ENCODE measurements at places on chromosomes 5 and 9.

GRCh38 chr5:157160001-157160400, 6.1 kb downstream of the GARIN3 start:
- no peak for DNase-seq

- no peak for DNase-seq
Observed at GRCh38 chr9:97863314-97863713, 10.3 kb downstream of the FOXE1 start.

GRCh38 chr9:5110867-5111681, 74.4 kb downstream of the INSL6 start:
- no peak for DNase-seq

- no peak for DNase-seq
Observed at GRCh38 chr5:81608976-81609375, 141.9 kb downstream of the SSBP2 start.

GRCh38 chr5:84696651-84697050, 312.0 kb upstream of the EDIL3 start:
- DNase-seq, result no peak

- DNase-seq, result peak; percentile 74
Observed at GRCh38 chr5:66324357-66324756, 180.3 kb downstream of the SREK1 start.

DNA sequence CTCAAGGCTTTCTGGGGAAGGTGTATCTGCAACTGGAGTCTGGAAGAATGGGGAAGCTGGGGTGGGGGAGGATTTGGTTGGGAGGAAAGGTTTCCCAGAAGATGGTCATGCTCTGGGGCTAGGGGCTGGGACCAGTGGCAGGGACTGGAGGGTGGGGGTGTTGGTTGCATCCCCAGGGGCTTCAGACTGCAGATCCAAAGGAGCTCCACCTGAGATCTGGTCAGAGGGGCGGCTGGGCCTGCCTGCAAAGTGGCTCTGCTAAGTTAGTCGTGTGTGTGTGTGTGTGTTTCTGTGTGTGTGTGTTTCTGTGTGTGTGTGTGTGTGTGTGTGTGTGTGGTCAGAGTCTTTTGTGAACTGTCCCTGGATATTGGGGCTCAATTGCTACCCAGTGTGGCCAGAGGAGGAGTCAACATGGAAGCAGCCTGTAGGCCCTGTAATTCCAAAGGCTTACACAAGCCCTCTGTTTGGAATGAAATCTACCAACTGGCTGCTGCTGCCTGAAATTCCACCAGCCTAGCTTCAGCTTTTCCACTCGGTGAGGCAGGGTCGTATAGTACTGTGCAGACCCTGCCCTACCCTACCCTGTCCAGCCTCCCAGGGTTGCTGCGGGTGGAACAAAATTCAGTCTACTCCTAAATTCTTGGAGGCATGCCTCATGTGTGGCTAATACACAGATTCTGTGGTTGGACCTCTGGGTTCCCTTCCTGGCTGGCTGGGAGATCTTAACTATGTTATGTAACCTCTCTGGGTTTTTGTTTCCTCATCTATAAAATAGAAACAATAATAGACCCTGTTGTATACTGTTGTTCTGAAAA, 12.5 kb upstream of the SYNPO start:
- DNase-seq, result no peak

- DNase-seq, result no peak
Observed at GRCh38 chr5:97554977-97555643, 372.1 kb upstream of the RIOK2 start.

DNA sequence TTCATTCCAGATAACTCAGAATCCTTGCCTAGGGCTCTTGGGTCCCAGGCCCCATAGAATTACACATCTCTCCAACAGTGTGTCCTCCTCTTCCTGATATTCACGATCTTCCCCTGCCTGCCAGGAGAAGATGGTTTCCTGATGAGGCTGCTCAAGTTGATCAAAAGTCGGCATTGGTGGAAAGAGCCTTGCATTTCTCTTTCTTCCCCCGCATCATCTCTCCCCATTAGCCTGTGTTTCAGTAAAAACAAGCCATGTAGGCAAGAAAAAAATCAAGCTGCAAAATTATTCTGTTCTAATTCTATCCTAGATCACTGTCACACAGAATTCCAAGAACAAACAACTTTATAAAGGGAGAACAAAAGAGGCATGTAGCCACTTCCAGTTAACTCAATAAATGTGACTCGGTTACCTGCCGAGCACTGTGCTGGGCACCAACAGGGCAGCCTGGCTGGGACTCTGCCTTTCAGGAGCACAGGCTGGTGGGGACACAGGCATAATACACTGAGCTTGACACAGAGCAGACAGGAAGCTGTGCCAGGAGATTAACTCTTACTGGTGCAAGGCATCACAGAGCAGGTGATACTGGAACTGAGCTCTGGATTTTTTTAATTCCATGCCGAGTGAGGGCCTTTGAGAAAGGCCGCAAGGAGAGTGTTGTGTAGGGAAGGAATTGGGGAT, 25.6 kb downstream of the TMOD1 start:
- DNase-seq, result no peak

GRCh38 chr5:148666353-148666752, 12.0 kb upstream of the HTR4 start:
- no peak for DNase-seq

- no peak for DNase-seq
Observed at GRCh38 chr9:114226246-114227055, 71.1 kb downstream of the COL27A1 start.

GRCh38 chr5:146878476-146879172, at the start of gene PPP2R2B:
TSS of gene PPP2R2B (minus strand) at chr5:146878757.
- peak; percentile 42 for DNase-seq

GRCh38 chr5:132180134-132180745, 47.4 kb downstream of the P4HA2 start:
- no peak for DNase-seq

DNA sequence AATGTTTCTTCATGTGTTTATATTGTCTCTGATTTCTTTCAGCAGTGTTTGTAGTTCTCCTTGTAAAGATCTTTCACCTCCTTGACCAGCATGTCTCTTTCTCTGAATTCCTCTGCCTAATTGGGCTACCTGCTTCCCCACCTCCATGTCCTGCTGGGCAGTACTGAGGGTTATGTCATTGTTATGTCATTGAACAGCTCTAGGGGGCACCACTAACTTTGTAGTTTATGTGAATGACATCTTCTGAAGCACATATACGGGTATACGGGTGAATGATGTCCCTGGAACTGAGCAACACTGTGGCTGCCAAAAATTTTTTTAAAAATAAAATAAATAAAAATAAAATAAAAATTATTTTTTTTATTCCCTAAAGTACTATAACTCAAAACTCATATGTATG, 16.9 kb upstream of the SNCAIP start:
- no peak for DNase-seq

DNA sequence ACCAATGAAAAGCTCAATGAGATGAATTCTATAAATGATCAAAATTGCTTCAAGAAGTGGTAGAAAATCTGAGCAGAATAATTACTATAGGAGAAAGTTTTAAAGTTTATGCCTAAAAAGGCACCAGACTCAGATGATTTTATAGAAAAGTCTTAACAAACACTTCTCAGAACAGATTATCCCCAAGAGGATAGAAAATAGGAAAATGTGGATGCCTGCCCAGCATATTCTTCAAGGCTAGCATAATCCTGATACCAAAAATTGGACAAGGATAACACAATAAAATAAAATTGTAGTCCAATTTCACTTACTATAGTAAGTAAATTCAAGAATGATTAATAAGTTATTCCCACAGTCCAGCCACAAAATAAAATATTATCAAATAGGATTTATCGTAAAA, 397.0 kb downstream of the NR2F1-AS1 start:
- no peak for DNase-seq

GRCh38 chr5:127092690-127093089, 19.4 kb upstream of the C5orf63 start:
- DNase-seq, result peak; percentile 4

GRCh38 chr9:18692268-18692667, 218.3 kb downstream of the ADAMTSL1 start:
- no peak for DNase-seq

- DNase-seq, result no peak
Observed at GRCh38 chr9:129343424-129344375, 165.6 kb upstream of the IER5L start.

- DNase-seq, result no peak
Observed at GRCh38 chr9:126157423-126157822, 169.2 kb upstream of the MVB12B start.

GRCh38 chr9:81305561-81306182, 383.7 kb downstream of the TLE1 start:
- DNase-seq, result no peak

- DNase-seq, result no peak
Observed at GRCh38 chr9:129704807-129705206, 39.4 kb downstream of the PRRX2 start.

- no peak for DNase-seq
Observed at GRCh38 chr5:112929336-112930081, 7.5 kb upstream of the REEP5 start.

DNA sequence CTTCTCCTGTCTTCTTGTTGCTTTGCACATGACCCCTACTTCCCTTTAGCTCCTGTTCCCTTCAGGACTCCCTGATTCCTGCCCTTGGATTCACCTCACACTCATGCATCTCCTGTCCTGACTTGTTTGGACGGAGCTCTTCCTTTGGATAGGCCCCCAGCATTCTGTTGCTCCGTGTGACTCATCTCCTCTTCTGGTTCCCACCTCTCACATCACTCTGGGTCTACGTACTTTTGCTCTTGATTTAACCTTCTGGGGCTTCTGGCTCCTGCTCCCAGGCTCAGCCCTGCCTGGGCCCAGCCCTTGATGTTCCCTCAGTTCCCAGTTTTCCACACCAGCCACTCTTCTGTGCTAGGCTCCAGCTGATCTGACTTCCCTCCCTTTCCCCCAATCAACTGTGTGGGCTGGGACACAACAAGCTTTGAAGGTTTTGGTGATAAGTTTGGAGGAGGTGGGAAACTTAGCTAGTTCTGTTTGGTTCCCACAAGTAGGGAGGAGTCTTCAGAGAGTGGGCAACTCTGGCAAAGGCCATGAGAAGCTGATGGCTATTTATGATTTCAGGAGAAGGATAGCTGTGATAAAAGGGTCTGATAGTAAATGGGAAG, 331.5 kb downstream of the ARHGEF28 start:
- no peak for DNase-seq

- no peak for DNase-seq
Observed at GRCh38 chr5:143739746-143740145, 72.2 kb upstream of the HMHB1 start.

Measured in NCI-H1105 treated with DMSO at 0.1 percent for 48 hours (cell line).